ENCODE measurements at places on chromosomes 1 and 21.
A peak's percentile ranks its signal among the peaks of the same experiment; 100 is the strongest.

DNA sequence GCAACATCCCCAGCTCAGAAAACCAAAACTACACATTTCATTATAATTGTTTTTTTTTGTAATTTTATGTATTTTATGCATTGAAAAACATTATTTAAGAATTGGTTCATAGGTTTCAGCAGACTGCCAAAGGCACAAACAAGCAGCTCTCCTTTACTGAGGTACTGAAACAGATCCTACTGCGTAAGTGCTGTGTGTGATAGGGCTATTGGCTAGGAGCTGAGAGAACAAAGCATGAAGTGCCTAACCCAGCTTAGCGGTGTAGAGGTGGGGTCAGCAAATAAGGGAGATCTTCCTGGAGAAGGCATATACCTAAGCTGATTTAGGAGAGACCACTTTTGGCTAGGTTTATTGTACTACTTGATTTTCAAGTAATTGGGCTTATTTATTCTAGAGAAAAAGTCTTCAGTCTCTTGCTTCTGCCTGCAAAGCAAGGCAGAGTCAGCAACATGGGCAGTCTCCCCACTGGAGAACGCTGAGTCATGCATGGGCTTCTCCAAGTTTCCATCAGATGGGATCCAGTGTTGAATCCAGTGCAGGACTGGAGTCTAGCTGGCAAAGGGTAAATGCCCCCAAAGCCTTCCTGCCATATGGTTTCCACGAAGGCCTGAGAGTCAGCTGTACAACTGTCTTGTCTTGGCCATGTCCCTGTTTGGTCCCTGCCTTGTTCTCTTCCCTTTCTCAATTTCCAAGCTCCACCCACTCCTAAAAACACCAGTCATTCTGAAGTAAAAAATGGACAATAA lies 18.0 kb upstream of the YTHDF2 start:
- no peaks in the 10 kb centered on the region for H3K27me3 ChIP-seq
- H3K4me1 ChIP-seq, result no peaks in the 10 kb centered on the region
- DNase-seq, result no peak
- H3K4me3 ChIP-seq, result no peak overlapping the region

- H3K4me3 ChIP-seq, result no peak overlapping the region
- no peaks in the 10 kb centered on the region for H3K36me3 ChIP-seq
- no peak for DNase-seq
- no peak overlapping the region for H3K27ac ChIP-seq
- H3K27me3 ChIP-seq, result peaks cover 54% of the 10 kb centered on the region
Observed at GRCh38 chr1:183003203-183003602, 20.0 kb upstream of the LAMC1 start.

GRCh38 chr1:13595411-13595810 lies 11.8 kb downstream of the PDPN start:
- peaks cover 31% of the 10 kb centered on the region for H3K27me3 ChIP-seq
- no peak overlapping the region for H3K4me3 ChIP-seq
- H3K36me3 ChIP-seq, result no peaks in the 10 kb centered on the region
- no peak for DNase-seq
- no peak overlapping the region for H3K27ac ChIP-seq
- H3K4me1 ChIP-seq, result no peaks in the 10 kb centered on the region

- no peaks in the 10 kb centered on the region for H3K4me1 ChIP-seq
- no peaks in the 10 kb centered on the region for H3K27me3 ChIP-seq
- peaks cover 1% of the 10 kb centered on the region for H3K36me3 ChIP-seq
Observed at GRCh38 chr21:39688010-39688409, 57.0 kb upstream of the IGSF5 start.

DNA sequence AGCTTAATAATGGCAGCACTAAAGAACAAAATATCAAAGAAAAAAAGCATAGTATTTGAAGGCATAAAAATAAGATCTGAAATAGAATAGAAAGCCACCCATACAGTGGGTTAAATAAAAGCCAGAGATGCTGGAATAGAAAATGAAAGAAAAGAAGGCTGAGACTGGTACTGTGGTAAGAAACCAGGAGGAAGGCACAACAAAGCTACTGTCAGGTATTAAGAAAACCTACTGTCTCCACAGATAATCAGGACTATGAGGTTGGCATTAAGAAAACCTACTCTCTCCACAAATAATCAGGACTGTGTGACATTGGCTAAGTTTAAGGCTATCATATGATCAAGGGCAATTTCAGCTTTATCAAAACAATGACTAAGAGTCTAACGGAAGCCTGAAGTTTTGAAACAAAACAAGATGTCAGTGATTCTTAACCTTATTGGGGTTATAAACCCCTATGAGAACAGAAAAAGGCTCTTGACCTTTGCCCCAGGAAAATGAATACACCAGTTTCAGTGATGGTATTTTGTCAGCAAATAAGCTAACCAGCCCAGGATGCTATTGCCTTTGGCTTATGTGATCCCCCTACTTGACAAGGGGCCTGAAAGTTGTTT lies 24.4 kb downstream of the MCOLN2 start:
- DNase-seq, result no peak
- peak overlapping the region; percentile 54 for H3K4me3 ChIP-seq
- peaks cover 69% of the 10 kb centered on the region for H3K4me1 ChIP-seq
- H3K27me3 ChIP-seq, result no peaks in the 10 kb centered on the region

DNA sequence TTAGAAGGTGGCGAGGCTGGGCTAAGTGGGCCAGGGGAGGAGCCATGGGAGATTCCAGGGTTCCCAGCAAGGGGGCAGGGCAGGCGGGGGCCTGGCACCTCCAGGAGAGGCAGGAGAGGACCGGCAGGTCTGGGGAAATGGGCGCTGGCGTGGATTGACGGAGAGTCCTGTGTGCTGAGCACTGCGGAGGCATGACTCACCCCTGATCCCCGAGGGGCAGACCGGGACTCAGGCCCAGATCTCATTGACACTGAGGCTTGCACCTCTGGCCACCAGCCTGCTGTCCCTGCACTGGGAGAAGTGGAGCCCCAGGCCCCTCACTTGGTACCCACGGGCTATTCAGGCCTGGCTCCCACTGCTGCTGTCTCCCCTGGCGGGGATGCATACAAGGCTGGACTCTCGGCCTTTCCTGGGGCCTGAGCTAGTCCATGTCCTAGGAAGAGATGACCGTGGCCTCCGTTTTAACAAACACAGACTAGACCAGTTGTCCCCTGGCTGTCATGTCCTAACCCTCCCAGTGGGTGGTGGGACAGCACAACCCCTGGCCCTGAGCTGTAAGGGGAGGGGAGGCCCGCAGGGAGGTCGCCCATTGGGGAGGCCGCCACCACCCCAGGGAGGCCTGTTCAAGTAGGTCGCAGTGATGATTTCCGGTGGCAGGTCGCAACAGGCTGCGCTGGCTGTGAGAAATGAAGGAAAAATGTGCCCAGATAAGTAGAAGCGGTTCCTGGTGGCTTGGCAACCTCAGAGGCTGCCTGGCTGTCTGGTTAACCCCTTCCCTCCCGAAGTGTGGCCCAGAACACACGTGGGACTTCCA lies 39.7 kb downstream of the RIPK4 start:
- no peaks in the 10 kb centered on the region for H3K4me1 ChIP-seq
- no peak for DNase-seq
- H3K36me3 ChIP-seq, result no peaks in the 10 kb centered on the region
- no peak overlapping the region for H3K4me3 ChIP-seq

DNA sequence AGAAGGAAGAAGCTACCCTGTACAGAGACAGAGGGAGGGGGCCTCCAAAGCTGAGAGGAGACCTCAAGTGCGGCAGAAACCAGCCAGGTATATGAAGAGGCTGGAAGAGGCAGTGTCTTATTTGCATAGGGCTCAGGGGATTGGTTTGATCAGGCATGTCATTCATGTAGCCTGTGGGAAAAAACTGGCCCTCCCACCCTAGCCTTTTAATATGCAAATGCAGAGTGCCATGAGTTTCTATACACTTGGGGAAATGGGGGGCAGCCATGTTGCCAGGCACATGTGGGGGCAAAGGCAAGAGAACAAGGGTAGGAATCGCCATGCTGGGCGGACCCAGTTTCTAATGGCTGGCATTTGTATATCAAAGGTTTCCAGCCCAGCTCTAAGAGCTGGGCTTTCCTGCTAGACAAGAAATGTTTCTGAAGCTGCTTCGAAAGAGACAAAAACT lies 172.7 kb downstream of the RASAL2 start:
- H3K4me3 ChIP-seq, result no peak overlapping the region
- no peak overlapping the region for H3K27ac ChIP-seq
- no peaks in the 10 kb centered on the region for H3K27me3 ChIP-seq
- no peaks in the 10 kb centered on the region for H3K4me1 ChIP-seq
- DNase-seq, result no peak

GRCh38 chr1:29845910-29846309 lies 609.6 kb downstream of the PTPRU start:
- H3K4me1 ChIP-seq, result no peaks in the 10 kb centered on the region
- no peaks in the 10 kb centered on the region for H3K36me3 ChIP-seq
- peaks cover 13% of the 10 kb centered on the region for H3K27me3 ChIP-seq
- no peak overlapping the region for H3K27ac ChIP-seq
- H3K4me3 ChIP-seq, result no peak overlapping the region

DNA sequence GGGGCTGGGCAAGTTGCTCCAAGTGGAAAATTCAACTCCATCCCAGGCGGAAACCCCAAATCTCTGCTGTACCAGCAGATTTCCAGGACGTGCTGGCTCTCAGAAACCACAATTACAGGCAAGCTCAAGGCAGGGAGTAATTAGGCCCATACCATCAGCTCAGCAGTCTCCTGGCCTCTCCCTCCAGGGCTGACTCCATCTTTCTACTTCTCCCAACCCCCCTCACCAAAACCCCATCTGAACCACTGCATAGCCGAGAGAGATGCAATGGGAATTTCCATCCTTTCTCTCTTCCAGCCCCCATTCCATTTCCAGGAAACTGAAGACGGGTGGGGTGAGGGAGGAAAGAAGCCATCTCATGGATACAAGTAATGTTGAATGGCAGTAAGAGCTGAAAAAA lies 41.2 kb downstream of the ARHGEF11 start:
- H3K27me3 ChIP-seq, result peaks cover 58% of the 10 kb centered on the region
- no peaks in the 10 kb centered on the region for H3K4me1 ChIP-seq
- no peak overlapping the region for H3K27ac ChIP-seq
- DNase-seq, result no peak

DNA sequence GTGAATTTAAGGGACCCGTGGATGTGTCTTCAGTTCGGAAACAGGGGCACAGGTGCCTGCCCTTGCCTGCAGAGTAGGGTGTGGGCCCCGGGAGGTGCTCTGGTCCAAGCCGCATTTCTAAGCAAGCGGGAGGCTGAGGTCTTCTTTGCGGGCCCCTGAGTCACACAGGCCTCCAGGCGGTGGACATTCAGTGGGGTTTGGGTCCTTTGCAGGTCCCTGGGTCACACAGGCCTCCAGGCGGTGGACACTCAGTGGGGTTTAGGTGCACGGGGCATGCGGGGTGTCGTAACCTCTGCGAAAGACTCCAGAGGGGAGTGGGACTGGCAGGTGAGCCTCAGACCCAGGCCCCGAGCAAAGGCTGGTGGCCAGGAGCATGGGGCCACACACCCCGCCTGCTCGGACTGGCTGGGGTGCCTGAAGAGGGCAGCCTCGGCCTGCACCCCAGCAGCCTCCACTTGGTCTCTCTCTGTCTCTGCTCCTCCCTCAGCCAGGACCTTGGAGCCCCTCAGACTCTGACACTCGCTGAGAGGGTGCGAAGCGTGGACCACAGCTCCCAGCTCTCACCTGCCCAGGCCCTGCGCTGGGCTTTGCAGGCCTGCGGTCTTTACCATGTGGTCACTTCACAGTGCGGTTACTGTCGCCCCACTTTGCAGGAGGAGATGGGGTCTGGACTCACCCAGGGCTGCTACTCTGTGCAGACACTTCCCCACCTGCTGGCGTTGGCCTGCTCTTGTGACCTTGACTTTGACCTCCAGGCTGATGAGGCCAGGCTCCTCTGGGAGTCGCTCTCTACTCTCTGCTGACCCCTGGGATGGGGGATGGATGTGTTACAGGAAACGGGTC lies 6.0 kb upstream of the AGPAT3 start:
- peaks cover 4% of the 10 kb centered on the region for H3K4me1 ChIP-seq
- no peaks in the 10 kb centered on the region for H3K36me3 ChIP-seq
- H3K27me3 ChIP-seq, result peaks cover 20% of the 10 kb centered on the region
- no peak overlapping the region for H3K4me3 ChIP-seq
- no peak overlapping the region for H3K27ac ChIP-seq

GRCh38 chr1:8189931-8190483 lies 127.9 kb upstream of the SLC45A1 start:
- no peak overlapping the region for H3K27ac ChIP-seq
- H3K36me3 ChIP-seq, result no peaks in the 10 kb centered on the region
- no peak overlapping the region for H3K4me3 ChIP-seq
- DNase-seq, result no peak
- peaks cover 11% of the 10 kb centered on the region for H3K4me1 ChIP-seq

GRCh38 chr1:230894032-230894431 lies 25.7 kb upstream of the C1orf198 start:
- H3K4me1 ChIP-seq, result no peaks in the 10 kb centered on the region
- H3K36me3 ChIP-seq, result peaks cover 3% of the 10 kb centered on the region
- peaks cover 46% of the 10 kb centered on the region for H3K27me3 ChIP-seq

DNA sequence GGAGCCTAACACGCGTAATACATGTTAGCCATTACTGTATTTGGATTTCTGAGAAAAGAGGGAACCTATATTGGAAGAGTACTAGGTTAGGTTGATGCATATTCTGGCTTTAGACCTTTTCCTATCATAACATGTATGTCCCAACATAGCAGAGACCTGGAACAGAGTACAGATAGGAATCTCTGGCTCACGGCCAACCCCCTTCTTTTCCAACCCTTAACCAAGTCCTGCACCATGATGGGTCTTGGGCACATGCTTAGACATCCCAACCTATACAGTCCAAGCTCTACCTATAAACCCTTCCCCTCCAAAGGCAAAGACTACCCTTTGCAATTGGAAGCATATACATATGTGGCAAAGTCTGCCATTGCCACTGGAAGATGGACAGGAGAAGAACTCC lies 227.9 kb downstream of the TM2D1 start:
- no peak overlapping the region for H3K27ac ChIP-seq
- no peaks in the 10 kb centered on the region for H3K36me3 ChIP-seq
- H3K27me3 ChIP-seq, result peaks cover 11% of the 10 kb centered on the region
- H3K4me1 ChIP-seq, result no peaks in the 10 kb centered on the region
- H3K4me3 ChIP-seq, result no peak overlapping the region
- no peak for DNase-seq

GRCh38 chr1:205091043-205091740 lies 6.9 kb upstream of the TMEM81 start:
- H3K36me3 ChIP-seq, result peaks cover 78% of the 10 kb centered on the region
- H3K27me3 ChIP-seq, result no peaks in the 10 kb centered on the region
- DNase-seq, result no peak

- DNase-seq, result no peak
- H3K4me1 ChIP-seq, result peaks cover 67% of the 10 kb centered on the region
- H3K36me3 ChIP-seq, result peaks cover 56% of the 10 kb centered on the region
- H3K4me3 ChIP-seq, result peak overlapping the region; percentile 65
Observed at GRCh38 chr1:100359139-100359538, 6.8 kb downstream of the CDC14A start.

- no peaks in the 10 kb centered on the region for H3K27me3 ChIP-seq
- no peak for DNase-seq
- H3K27ac ChIP-seq, result no peak overlapping the region
- no peak overlapping the region for H3K4me3 ChIP-seq
- H3K36me3 ChIP-seq, result no peaks in the 10 kb centered on the region
- H3K4me1 ChIP-seq, result no peaks in the 10 kb centered on the region
Observed at GRCh38 chr21:44980562-44981489, 41.0 kb downstream of the SLX9 start.

All from central memory CD8-positive, alpha-beta T cell (primary cell).